ENCODE measurements at places on chromosomes 1 and 21.

DNA sequence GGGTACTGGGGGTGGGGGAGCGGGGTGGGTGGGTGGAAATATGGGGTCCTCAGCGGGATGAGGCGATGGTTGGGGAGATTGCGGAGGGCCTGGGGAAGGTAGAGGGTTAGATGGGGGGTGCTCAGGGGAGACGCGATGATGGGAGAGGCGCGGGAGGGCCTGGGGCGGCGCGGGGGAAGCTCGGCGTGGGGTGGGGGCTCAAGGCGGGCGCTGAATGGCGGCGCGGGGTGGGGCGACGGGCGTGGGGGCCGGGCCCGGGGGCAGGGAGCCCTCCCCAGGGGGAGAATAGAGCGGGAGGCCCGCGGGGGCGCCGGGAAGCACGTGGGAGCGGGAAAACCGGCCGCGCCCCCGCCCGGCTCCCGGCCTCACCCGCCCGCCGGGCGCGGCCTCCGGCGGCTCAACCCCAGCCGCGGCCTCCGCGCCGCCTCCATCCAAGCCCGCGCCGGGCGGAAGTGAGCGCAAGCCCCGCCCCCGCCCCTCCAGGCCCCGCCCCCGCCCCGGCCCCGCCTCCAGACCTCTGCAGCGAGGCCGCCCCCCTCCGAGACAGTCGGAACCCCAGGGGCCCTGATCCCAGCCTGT is at the start of gene FAAP20:
TSS of gene FAAP20 (minus strand) at position 454 of the 579 bp plus-strand sequence. CDS start at position 431, 23 bp downstream.
- DNase-seq = peak; percentile 85

GRCh38 chr21:25583370-25584130 is 23.7 kb downstream of the MRPL39 start:
- no peak for DNase-seq

DNA sequence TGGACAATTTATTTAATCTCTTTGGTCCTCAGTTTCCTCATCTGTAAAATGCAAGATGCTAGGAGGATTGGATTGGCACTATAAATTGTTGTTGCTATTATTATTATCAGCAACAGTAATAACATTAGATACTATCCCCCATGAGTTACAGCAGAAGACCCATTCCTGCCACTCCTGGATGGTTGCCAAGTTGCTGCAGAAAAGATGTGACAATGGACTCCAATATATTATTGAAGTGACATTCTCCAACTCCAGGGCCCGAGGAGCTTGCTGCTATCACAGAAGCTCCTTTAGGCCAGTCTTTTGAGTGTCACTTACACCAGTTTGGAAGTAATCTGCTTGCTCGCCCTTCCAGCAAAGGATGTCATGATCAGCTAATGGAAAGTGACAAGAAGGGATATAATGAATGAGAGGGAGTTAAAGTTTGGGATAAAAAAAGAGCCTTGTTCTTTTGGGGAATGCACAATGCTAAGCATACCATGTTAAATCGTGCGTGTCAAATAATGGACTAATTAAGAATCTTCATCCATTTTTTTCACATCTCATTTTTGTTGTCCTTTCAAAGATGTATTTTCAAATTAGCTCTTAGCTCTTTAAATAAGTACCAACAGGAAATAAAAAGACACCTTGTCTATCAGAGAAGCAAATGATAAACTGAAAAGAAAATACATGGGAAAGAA is 19.5 kb upstream of the PROX1 start:
- DNase-seq = no peak

DNA sequence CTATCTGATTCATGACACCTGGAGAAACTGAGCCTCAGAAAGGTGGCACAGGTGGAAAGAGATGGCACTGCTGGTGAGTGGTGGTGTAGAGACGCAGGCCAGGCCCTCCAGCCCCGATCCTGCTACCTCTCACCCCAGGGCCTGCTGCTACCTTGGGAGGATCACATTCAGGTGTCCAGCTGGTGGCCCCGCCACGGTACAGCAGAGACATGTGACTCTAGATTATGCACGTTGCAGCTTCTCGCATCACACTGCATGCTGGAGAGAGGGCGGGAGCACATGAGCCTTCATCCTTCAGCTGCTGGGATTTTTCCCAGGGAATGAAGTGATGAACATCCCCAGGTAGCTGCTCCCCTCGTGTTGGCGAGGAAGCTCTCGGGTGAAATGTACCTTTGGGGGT is 32.9 kb downstream of the KAZN start:
- DNase-seq = no peak

- DNase-seq = peak; percentile 84
Observed at GRCh38 chr1:182149411-182149965, 88.0 kb upstream of the ZNF648 start.

DNA sequence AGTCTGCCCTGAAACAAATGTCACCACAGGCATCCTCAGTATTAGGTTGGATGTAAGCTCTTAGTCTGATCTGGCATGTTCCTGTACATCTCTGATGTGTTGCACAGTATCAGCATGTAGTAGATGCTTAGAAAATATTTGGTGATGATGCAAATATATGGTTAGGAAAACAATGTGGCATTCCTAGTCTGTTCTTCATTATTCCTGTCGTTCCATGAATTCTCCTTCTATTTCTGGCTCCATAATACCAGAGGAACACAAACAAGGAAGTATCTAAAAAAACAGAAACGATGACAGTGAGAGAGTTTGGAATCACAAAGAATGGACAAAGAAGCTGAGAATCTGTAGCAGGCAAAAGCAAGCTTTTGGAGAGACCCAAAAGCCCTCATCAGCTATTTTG is 236.6 kb downstream of the HHAT start:
- no peak for DNase-seq

GRCh38 chr1:228287541-228288425 is 79.9 kb downstream of the OBSCN start:
- no peak for DNase-seq

- DNase-seq = no peak
Observed at GRCh38 chr1:10958614-10959013, 53.8 kb upstream of the TARDBP start.

GRCh38 chr1:198534548-198535418 is 5.7 kb downstream of the ATP6V1G3 start:
- no peak for DNase-seq

DNA sequence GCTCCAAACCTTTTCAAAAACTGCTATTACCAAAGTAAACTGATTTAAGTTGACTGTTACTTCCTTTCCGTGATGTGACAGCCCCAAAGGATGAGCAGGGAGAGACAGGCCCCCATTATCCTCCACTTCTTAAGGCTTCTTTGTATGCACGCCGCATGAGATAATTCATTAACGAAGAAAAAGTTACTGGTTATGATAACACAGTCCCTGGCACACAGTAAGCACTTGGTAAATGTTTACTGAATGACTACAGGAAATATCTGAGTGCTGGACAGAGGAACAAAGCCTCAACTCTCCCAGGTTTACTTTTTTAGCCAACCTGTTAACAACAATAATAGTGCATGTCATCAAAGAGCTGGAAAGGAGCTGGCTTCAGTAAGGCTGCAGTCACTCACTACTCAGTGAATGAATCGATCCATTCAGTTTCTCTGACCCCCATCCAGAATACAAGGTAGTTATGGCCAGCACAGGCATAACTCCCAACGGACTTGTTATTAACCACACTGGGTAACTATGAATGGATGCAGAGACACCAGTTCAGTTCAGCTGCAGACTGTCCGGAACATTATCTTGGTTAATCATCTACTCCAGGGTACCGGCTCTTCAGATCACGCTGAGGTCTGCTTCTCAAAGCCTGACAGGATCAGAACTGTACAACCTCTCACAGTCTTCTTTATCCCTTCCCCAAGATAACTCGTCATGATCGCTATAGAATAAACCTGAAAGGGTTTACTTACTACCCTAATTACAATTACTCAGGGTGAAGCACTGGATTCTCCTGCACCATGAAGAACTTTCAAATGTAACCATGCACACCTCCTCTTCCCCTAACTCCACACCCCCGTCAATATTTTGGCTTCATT is 58.3 kb downstream of the TGFBR3 start:
- DNase-seq = no peak

DNA sequence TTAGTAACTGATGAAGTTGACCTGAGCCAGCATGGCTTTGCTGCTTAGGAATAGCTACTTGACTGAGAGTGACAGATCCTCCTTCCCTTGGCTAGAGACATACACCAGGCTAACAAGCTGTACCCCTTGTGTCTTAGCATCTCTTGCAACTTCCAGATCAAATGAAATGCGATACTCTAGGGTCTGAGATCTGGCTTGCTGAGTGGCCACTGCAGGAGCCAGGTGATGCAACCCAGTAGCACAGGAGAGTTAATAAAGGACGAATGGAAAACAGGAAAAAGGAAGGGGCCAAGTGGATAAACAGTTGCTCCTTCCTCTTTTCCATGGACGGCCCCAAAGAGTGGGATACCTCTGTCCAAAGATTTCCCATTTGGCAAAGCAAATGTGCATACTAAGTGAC is 38.2 kb downstream of the ASTN1 start:
- DNase-seq = no peak

GRCh38 chr1:167344112-167344511 is 123.4 kb downstream of the POU2F1 start:
- peak; percentile 80 for DNase-seq

DNA sequence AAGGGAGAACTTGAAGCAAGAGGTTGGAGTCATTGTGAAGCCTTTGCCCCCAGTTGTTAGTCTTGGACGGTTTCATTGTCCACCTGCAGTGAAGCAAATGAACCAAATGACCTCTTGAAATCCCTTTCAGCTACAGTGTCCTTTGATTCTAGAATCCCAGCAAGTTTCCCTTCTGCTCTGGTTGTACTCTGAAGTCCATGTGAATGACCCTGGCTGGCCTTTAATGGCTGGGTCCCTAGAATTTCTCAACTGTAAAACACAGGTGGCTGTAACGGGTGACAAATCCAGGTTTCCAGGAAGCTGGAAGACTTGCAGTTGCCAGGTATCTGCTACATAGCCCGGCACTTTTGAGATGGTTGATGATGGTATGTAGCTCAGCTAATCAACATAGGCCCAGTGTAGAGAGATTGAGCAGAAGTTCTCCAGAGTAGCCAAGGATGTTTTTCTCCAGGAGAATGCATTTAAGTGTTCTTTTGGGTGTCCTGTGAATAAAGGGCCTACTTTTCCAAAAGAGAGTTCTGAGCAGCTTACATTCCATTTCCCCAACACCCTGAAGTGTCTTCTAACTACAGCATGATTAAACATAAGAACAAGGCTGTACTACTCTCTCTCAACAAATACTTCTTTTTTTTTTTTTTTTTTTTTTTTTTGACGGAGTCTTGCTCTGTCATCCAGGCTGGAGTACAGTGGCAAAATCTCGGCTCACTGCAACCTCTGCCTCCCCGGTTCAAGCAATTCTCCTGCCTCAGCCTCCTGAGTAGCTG is 17.6 kb upstream of the SLC30A1 start:
- no peak for DNase-seq

- peak; percentile 54 for DNase-seq
Observed at GRCh38 chr21:32599091-32599490, 13.1 kb downstream of the CFAP298 start.

DNA sequence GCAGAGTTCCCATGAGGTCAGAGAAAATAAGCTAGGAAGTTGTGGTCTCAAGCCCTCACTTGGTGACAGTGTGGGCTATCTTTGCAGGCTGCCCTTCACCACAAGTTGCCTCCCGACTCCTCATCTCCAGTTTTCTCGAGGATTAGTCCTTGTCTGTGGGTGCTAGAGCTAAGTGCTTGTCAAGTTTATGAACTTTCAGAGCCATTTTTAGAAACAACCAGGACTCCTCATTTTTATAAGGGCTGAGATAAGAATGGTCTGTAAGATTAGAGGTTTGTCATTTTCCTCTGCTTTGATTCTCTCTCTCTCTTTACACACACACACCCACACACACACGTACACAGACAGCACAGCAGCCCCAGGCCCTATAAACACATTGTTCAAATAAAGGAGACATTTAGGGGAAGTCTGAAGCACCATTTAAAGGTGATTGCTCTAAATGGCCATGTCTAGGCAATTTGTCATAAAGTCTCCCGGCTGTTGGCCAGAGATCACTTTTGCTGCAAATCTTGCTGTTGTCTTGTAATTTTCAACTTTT is 127.2 kb downstream of the LACTBL1 start:
- DNase-seq = no peak

- DNase-seq = no peak
Observed at GRCh38 chr21:28089599-28090441, 902.9 kb downstream of the LTN1 start.

- DNase-seq = no peak
Observed at GRCh38 chr1:244822878-244823277, 12.6 kb upstream of the COX20 start.

GRCh38 chr1:2501820-2502119 is 24.6 kb downstream of the PANK4 start:
- no peak for DNase-seq

DNA sequence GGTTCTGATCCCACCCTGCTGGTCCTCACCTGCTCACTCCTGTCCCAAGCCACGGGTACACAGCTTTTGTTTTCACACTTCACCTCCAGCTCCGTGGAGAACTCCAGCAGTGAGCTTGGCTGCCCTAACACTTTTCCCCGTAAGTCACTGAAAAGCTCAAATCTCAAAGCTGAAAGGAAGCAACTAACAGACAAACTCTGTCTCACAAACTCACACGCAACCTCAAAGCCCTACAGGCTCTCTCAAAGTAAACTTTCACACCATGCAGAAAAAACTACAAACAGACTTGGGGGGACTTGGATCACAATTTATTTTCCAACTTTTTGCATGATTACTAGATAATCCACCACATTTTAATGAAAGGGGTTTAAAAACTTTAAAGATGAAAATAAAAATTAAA is 88.3 kb downstream of the AK5 start:
- DNase-seq = peak; percentile 20

DNA sequence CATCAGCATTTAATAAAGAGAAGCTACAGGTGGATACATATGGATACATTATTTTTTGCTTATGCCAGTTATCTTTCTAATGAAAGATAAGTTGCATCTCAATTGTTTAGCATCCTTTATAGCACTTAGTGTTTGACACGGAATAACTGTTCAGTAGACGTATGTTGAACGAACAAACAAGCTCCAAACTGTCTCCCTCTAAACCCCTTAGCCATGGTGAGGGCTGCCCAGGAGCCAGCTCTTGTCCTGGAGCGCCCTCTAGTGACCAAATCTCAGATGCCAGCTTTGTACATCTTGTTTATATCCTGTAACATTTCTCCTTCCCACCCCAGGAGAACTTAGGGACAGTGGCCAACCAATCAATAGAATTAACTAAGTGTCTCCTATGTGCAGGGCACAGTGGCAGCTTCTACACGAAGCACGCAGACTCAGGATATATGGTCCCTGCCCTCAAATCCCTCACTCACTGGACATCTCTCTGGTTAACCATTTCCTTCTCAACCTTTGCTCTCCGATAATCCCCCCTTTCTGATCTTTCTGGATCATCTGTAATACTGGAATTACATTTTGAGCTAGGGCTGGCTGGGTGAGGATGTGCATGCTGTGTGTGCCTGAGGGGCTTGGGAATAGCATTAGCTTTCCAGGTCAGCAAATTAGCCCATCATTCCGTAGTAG is 22.9 kb downstream of the KCNA10 start:
- peak; percentile 88 for DNase-seq

DNA sequence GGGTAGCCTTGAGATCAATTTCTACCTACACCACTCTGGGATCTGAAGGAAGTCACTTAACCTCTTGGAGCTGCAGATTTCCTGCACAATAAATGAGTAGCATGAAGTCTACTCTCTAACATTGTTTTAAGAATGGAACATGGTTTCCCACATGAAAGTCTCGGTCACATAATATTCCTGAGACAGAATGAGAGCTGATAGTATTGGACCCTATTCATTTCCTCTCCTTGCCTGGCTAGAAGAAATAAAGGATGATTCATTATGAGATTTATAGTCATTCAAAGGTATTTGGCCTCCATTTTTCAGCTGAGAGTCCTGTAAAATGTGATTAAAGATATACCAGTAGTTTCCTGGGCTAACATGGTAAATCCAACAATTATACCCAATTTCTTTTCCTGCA is 56.7 kb downstream of the ARHGAP29 start:
- no peak for DNase-seq

- peak; percentile 72 for DNase-seq
Observed at GRCh38 chr1:63946866-63947491, 173.2 kb downstream of the ROR1 start.

- no peak for DNase-seq
Observed at GRCh38 chr1:220702733-220703270, 12.6 kb downstream of the C1orf115 start.
